ENCODE measurements at places on chromosomes 5 and 9.
A peak's percentile ranks its signal among the peaks of the same experiment; 100 is the strongest.

- DNase-seq, result no peak
Measured at GRCh38 chr5:32217886-32218396, 43.8 kb upstream of the GOLPH3 start.

DNA sequence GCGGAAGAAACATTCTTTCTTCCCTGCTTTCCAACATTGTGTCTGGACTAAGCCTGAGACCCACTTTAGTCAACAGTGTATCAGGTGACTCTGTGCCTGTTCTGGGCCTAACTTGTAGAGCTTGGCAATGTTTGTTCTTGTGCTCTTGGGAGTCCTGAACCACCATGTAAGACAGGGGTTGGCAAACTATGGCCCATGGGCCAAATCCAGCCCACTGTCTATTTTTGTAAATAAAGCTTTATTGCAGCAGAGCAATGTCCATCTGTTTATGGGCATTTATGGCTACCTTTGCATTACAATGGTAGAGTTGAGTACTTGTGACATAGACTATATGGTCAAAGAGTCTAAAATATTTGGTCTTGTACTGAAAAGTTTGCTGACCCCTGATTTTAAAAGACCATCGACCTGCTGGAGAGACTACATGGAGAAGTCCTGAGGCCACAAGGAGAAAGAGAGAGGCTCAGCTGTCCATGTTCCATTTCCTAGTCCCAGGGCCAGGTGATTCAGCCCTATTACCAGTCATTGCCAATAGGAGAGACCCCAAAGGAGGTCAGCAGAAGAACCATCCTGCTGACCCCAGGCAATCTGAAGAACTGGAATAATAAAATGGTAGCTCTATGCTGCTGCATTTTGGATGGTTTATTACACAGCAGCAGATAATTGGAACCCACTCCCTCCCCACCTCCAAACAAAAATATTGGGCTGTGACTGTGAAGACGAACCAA is 211.3 kb downstream of the AUH start:
- DNase-seq, result no peak

DNA sequence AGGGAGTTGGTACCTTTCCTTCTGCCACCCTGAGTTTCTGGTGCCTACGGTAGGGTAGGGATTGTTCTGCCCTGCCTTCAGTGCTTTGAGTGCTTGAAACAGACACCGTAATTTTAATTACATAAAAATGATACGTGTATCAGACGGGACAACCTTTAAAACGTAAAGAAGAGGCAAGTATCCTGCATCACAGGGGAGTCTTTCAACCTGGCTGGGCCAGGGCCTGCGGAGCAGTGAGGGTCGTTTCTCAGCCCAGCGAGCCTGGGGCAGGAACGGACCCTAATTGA is 483 bp upstream of the DAB2IP start:
- no peak for DNase-seq

- no peak for DNase-seq
Measured at GRCh38 chr5:22708770-22709328, 144.3 kb downstream of the CDH12 start.

DNA sequence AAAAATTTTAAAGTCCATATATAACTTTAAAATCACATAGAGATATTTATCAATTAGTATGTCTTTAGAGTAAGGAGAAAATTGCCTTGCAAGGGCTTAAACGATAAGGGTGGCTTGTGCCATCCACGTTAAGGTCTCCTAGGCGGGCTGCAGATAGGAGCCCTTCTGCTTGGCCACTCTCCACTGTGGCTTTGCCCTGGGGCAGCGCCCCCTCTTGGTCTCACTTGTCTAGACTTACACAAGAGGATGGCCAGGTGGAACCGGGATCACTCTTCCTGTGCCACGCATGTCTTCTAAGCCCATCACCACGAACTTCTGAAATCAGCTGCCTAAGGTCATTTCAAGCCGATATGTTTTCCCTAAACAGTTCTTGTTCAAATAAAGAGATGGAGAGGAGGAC is 2.9 kb downstream of the FPGS start:
- no peak for DNase-seq

GRCh38 chr9:107336718-107337360 is 53.8 kb downstream of the RAD23B start:
- DNase-seq, result no peak

DNA sequence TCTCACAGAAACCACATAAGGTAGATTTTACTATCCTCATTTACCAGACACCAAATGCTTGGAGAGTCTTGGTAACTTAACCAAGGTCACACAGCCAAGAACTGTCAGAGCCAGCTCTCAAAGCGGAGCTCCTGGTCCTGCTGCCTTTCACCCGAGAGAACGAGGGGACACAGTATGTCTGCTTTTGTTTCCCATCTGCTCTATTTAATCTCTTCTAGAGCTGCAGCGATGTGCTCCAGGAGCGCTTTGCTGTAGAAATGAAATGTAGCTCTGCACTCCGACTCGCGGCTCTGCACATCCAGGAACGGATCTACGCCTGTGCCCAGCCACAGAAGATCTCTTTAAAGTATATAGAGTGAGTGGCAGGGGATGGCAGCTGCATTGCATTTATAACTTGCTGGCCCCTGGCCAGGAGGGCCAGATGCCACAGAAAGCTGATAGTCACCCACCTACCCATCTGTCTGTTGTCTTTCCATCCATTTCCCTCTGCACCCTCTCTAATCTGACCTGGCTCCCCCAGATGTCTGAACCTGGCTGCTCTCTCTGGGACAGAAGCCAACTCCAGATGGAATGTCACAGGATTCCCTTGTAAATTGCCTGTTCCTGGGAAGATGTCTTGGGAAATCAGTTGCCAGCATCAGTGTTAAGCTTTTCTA is 21.4 kb upstream of the TRMT10B start:
- no peak for DNase-seq

GRCh38 chr9:10112070-10112469 is 500.7 kb downstream of the PTPRD start:
- no peak for DNase-seq

- no peak for DNase-seq
Measured at GRCh38 chr9:33135470-33135958, 31.6 kb downstream of the B4GALT1 start.

GRCh38 chr9:18926513-18926912 is 106.5 kb downstream of the SAXO1 start:
- no peak for DNase-seq

DNA sequence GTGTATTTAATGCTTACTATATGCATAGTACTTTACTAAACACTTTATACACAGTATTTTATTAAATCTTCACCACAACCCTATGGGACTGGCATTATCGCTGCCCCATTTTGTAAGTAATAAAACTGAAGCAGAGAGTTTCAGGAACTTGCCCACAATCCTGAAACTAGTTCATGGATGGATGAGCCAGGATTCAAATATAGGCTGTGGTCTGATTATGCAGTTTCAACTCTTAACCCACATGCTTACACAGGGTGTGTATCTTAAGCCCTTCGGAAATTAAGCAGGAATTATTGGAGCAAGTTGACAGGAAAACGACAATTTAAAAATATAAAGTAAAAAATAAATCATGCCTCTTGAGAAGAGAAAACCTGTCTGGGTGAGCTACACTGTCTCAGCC is 109.0 kb downstream of the ATP10B start:
- DNase-seq, result no peak

DNA sequence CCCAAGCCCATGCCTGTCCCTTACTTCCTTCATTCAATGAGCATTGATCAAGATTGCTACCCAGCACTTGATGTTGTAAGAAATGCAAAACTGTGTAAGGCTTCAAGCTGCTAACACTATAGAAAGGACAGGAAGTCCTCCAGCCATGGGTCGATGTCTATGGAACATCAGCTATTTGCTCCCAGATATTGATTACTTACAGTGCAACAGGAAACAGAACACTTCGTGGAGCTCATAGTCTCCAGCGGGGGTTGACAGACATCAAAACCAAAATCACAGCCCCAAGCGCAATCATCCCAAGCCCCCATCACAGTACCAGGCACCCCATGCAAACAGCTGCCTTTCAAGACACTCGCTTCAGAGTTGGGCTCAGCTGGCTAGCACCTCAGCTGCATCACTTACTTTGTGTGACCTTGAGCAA is 26.8 kb upstream of the DUSP1 start:
- DNase-seq, result no peak

DNA sequence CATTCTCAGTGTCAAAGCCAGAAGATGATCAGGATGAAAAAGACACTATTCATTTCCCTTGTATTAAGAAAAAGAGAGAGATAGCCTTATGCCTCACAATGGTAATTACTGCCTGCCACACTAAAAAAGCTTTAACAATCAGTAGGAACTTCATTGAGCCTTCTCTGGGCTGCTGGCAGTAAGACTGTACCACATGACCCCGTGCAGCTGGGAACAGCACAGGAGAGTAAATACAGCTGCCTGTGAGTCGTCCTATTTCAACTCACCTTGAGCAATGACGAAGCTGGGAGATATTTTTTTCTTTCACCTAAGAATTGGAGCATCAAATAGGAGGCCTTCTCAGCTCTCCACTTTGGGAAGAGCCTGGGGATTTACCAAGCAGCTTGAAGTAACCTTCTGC is 316.3 kb downstream of the GABRB2 start:
- DNase-seq, result no peak

DNA sequence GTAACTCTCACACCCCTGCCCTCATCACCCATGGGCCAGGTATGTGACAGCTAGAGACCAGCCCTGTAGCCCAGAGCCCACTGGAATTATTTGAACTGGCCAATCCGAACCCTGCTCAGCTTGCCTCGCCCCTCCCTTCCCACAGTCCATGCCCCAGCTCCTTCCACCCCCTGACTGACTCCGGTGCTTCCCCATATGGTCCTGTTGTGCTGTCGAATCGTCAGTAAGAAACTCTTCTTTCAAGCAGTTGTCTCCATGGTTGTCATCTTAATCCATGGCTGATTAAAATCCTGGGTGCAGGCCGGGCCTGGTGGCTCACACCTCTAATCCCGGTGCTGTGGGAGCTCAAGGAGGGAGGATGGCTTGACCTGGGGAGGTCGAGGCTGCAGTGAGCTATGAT is 118.5 kb downstream of the COL23A1 start:
- DNase-seq, result no peak

- no peak for DNase-seq
Measured at GRCh38 chr9:24620741-24621140, 75.0 kb upstream of the IZUMO3 start.

- DNase-seq, result no peak
Measured at GRCh38 chr9:36903541-36904435, 130.3 kb downstream of the PAX5 start.

GRCh38 chr9:74443036-74443750 is 53.9 kb upstream of the RORB start:
- DNase-seq, result no peak

- no peak for DNase-seq
Measured at GRCh38 chr9:34079181-34079580, 30.5 kb upstream of the UBAP2 start.

DNA sequence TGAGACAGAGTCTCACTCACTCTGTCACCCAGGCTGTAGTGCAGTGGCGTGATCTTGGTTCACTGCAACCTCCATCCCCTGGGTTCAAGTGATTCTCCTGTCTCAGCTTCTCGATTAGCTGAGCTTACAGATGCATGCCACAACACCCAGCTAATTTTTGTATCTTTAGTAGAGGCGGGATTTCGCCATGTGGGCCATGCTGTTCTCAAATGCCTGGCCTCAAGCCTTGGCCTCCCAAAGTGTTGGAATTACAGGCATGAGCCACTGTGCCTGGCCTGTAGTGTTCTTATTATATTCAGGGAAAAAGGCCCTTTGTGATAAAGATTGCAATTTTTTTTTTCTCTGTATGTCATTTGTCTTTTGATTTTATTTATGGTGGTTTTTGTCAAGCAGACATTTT is 24.0 kb upstream of the MCCC2 start:
- no peak for DNase-seq

GRCh38 chr5:146877178-146877681 is 1.3 kb downstream of the PPP2R2B start:
- no peak for DNase-seq

DNA sequence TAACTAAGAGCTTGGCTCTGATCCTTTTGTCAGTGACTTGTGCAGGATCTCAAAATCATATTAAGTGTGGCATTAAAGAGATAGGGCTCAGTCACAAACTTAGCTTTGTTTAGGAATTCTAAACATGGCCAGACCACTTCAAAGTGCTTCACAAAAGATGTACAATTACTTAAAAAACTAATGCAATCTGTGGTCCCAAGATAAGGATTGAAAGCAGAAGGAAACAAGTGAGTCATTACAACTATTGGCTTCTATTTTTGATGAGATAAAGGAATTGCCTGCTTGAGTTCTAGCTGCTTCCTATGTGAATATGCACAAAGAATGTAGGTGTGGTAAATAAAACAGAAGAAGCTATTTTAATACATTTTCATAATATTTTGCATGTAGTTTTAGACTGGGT is 44.9 kb upstream of the SLC12A2 start:
- no peak for DNase-seq

DNA sequence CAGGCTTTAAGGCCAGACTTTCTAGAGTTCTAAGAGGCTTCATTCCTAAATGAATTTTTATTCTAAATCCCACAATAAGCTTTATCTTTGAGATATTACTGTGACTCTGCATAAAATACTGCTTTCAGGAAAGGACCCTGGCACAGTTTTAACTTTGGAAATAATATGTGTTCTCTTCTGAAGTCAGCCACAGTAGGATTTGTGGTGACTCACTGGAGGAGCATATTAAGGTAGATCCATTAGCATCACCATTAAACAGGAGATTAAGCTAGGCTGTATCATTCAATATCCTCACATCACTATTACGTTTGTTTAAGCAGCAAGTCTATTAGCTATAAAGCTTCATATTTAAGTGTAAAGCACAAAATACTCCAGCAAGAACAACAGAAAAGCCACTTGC is 186.1 kb upstream of the IZUMO3 start:
- no peak for DNase-seq

DNA sequence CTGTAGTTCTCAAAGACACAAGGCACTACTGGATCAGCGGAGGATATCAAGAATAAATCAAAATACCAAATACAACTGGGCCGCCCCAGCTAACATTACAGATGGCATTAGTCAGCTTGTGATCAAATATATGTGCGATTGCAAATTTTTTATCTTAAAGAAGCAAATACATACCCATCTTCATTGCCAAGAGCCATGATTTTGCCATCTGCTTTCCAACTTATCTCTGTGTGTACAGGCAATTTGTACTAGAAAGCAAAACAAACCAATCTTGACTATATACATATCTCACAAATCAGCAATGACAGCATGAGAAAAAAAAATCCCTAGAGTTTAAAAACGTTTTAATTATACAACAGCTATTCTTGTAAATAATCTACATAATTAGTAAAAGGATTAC is 20.3 kb downstream of the GEMIN5 start:
- DNase-seq, result no peak

- no peak for DNase-seq
Measured at GRCh38 chr9:120787933-120788332, 5.3 kb downstream of the FBXW2 start.

- no peak for DNase-seq
Measured at GRCh38 chr9:99986642-99987041, 80.2 kb downstream of the STX17 start.

GRCh38 chr5:132385326-132386105 is 16.0 kb downstream of the SLC22A5 start:
- DNase-seq, result peak; percentile 34

GRCh38 chr9:23551311-23551721 is 274.7 kb downstream of the ELAVL2 start:
- no peak for DNase-seq

- no peak for DNase-seq
Measured at GRCh38 chr5:96658272-96658671, 3.9 kb upstream of the CAST start.

GRCh38 chr5:55544341-55544740 is 9.6 kb upstream of the PLPP1 start:
- DNase-seq, result no peak

GRCh38 chr5:120096413-120096812 is 367.7 kb upstream of the PRR16 start:
- no peak for DNase-seq

All from activated T-helper 1 cell treated with anti-CD3 and anti-CD28 coated beads, Interleukin-2, amount 50 U/mL, for 16 hours (primary cell).